Suprapubic skin (tissue), 4 donors: ENCODE measurements at places on chromosomes 16 and 17. TPM values are rescaled to one million over a fixed set of nuclear protein-coding genes. Genes with fewer than 3 reads are reported as not detected.

DPEP3 gene
- not detected for total RNA-seq

SLC16A11 gene
- 0.26 TPM for total RNA-seq

MYH1 gene
- not detected for total RNA-seq

ATP2C2 gene
- 37.5 TPM for total RNA-seq

QPRT gene
- 4.4 TPM for total RNA-seq

CCL16 gene
- not detected for total RNA-seq

FA2H gene
- 8.5 TPM for total RNA-seq

SSTR5 gene
- total RNA-seq = not detected

MT1G gene
- 76.3 TPM for total RNA-seq

CLEC10A gene
- 1.8 TPM for total RNA-seq
